Stimulated activated CD4-positive, alpha-beta T cell treated with anti-CD3 and anti-CD28 coated beads, Interleukin-12 subunit alpha, Interleukin-12 subunit beta, amount 100 ng/mL, for 48 hours (primary cell): ENCODE measurements at places on chromosomes 13 and 19.
A peak's percentile ranks its signal among the peaks of the same experiment; 100 is the strongest.

- no peak for DNase-seq
Measured at GRCh38 chr19:36939153-36939552, 23.0 kb downstream of the ZNF568 start.

DNA sequence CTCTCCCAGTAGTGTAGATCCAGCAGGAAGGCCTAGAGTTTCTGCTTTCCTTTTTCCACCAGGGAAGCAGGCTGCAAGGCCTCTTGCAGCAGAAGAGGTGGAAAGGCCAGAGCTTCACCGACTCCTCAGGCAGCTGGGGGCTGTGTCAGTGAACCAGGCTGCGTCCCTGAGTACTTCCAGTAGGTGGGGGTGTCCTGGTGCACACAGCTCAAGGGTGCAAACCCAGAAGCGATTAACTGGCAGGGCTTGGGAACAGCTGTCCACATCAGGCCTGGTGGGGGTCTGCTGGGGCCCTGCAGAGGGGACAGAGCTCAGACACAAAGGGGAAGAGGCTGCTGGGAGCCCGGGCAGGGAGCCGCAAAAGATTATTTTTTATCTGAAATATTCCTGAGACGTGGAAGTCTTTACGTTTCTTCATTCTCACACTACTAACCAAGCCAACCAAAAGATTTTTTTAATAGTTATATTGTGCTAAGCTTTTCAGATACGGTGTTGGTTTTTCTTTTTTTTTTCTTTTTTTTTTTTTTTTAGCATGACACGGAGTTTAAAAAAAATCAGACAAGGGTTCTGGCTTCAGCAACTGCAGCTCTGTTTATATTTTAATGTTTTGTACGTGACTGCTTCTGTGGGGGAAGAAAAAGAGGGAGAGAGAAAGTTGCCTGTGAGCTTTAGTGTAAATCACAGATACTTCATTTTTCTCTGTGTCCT is 11.0 kb downstream of the TSHZ3 start:
- no peak for DNase-seq

- DNase-seq, result no peak
Measured at GRCh38 chr19:17327654-17328516, 6.8 kb downstream of the ANO8 start.

- DNase-seq, result no peak
Measured at GRCh38 chr13:78020861-78021260, 102.2 kb upstream of the EDNRB start.

DNA sequence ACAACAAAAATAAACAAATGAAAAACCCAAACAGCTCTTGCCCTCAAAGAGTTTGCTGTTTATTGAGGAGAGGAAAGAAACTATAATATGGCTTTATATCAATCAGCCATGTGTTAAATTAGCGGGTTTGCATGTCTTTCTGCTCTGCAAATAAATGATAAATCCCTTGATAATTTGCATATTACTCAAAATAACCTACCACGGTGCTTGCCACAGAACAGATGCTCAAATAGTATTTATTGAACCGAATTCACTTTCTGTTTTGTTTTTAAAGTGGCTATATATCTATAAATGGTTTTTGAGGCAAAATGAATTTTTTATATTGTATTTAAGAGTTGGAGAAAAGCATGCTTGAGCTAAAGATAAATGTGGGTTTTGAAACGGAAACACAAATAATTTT is 428.1 kb downstream of the ITGBL1 start:
- DNase-seq, result no peak

- no peak for DNase-seq
Measured at GRCh38 chr13:77002590-77003190, 10.8 kb downstream of the CLN5 start.

- DNase-seq, result no peak
Measured at GRCh38 chr19:54133312-54133956, 4.1 kb upstream of the CNOT3 start.

DNA sequence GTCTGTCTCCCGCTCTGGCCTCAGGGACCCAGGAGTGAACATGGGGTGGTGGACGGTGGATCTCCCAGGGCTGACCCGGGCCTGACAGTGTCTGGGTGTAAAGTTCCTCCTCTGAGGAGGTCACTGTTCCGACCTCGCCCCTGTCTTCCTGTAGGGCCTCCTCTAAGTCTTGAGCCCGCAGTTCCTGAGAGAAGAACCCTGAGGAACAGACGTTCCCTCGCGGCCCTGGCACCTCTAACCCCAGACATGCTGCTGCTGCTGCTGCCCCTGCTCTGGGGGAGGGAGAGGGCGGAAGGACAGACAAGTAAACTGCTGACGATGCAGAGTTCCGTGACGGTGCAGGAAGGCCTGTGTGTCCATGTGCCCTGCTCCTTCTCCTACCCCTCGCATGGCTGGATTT is at the start of gene SIGLEC9:
SIGLEC9 (plus strand) TSS at position 178 of the 400 bp plus-strand sequence; CDS start at position 247, 69 bp downstream.
- DNase-seq, result no peak

DNA sequence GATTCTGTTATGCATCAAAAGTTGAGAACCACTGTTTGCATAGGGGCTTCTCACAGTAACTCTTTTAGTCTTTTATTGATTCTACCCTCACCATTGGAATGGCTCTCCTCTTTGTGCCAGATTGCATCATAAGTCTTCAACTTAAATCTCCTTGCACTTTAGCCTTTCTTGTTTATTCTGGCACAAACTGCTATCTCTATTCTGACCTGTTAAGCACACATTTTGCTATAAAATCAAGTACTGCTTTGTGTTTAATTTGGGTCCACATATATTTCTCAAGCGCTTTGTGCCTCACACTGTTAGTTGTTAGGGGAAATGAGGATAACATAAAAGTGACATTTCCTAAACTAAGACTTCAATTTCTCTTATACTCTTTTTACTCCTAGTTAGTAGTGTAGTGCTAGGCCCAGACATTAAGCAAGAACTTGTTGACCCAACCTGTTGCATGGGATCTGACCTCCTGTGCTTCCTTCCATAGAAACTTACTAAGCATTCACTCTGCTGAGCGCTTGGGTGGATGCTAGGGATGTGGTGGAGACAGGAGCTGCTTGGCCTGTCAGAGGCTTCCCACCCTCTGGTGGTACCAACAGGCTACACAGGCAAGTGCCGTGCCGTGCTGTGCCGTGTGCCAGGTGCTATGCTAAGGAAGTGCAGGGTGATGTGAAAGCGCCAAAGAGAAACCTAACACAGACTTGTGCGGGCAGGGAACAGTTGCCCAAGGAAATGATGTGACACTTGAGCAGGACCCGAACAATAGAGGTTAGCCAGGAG is 1.2 kb downstream of the UTP14C start:
- DNase-seq, result no peak

GRCh38 chr13:79185580-79185979 is 220.5 kb downstream of the RBM26 start:
- DNase-seq, result no peak

- peak; percentile 76 for DNase-seq
Measured at GRCh38 chr19:6048793-6049405, 61.4 kb downstream of the RFX2 start.
